ENCODE measurements at places on chromosomes 4 and X. TPM values are rescaled to one million over a fixed set of nuclear protein-coding genes. Genes with fewer than 3 reads are reported as not detected.

The ALAS2 gene
- not detected for total RNA-seq

The SUPT20HL2 gene
- not detected for total RNA-seq

The PF4V1 gene
- 67.9 TPM for total RNA-seq

The BEX3 gene
- 32.0 TPM for total RNA-seq

The FDCSP gene
- total RNA-seq, result not detected

The GPRASP3 gene
- total RNA-seq, result 1.9 TPM

The PRR27 gene
- total RNA-seq, result not detected

Measured in T-helper 17 cell (primary cell).